ENCODE measurements at places on chromosomes 2 and 18. TPM values are rescaled to one million over a fixed set of nuclear protein-coding genes. Genes with fewer than 3 reads are reported as not detected.

Gene LYPD1
- 12.0 TPM for total RNA-seq

Gene FAM237A
- total RNA-seq, result not detected

Gene STPG4
- not detected for total RNA-seq

Gene INHA
- 0.74 TPM for total RNA-seq

Gene HOXD11
- 6.7 TPM for total RNA-seq

Gene FBXO36
- total RNA-seq, result 0.94 TPM

Gene COPS7B
- 40.9 TPM for total RNA-seq

Gene ELOA2
- total RNA-seq, result not detected

Gene TDRD15
- total RNA-seq, result not detected

Gene RAB17
- total RNA-seq, result not detected

Gene VWA3B
- 0.33 TPM for total RNA-seq

Gene ANKRD36B
- 6.7 TPM for total RNA-seq

Gene VPS54
- total RNA-seq, result 14.8 TPM

Gene RAB6C
- total RNA-seq, result not detected

Gene LRRTM1
- not detected for total RNA-seq

Gene NCK2
- 27.2 TPM for total RNA-seq

Gene KIF3C
- total RNA-seq, result 54.9 TPM

Gene SCYGR4
- total RNA-seq, result not detected

Gene PLCD4
- total RNA-seq, result 0.90 TPM

Gene SH3RF3
- 0.63 TPM for total RNA-seq

All from A549 treated with ZK216348 at 1 μM for 4 hours (cell line).